ENCODE measurements at places on chromosomes 11 and 22.

DNA sequence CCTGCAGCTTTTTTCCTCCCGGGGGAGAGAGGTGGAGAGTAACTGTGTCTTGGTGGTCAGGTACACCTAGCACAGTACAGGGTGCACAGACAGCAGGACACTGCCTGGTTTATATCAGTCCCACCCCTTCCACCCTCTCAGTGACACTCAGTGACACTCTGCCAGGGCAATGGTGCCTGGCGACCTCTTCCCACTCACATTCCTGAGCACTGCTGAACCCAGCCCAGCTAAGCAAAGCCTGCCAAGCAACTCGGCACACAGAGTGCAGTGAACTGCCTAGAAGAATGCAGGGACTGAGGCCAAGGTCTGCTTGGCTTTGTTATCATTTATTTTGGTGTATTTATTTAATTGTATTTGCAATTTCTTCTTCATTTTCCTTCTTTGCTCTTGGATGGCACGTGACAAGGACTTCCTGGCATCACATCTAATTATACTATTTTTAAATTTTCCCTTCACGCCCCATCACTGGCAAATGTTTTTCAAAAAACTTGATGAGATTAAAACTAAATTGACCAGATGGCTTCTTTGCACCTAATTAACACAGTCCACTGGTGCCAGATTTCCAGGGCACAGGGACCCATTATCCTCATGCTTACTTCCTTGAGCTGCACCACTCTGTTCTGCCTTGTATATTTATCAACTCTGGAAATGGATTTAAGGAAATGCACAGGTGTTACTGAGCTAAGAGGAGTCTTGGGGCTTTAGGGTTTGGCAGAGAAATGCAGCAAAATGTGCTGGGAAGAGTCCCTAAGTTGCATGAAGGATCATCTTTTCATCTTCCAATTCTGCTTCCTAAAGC lies 205.6 kb downstream of the ADAMTS15 start:
- DNase-seq = no peak
- H3K4me1 ChIP-seq = peaks cover 8% of the 10 kb centered on the region
- H3K36me3 ChIP-seq = no peaks in the 10 kb centered on the region

GRCh38 chr11:45666648-45667642 lies 1.5 kb upstream of the CHST1 start:
- no peak overlapping the region for H3K4me3 ChIP-seq
- no peak overlapping the region for H3K27ac ChIP-seq
- H3K36me3 ChIP-seq = no peaks in the 10 kb centered on the region

- no peak overlapping the region for H3K27ac ChIP-seq
- H3K36me3 ChIP-seq = no peaks in the 10 kb centered on the region
- DNase-seq = no peak
- no peak overlapping the region for H3K4me3 ChIP-seq
- H3K4me1 ChIP-seq = peaks cover 4% of the 10 kb centered on the region
Observed at GRCh38 chr22:50406416-50407170, 63.5 kb downstream of the PPP6R2 start.

DNA sequence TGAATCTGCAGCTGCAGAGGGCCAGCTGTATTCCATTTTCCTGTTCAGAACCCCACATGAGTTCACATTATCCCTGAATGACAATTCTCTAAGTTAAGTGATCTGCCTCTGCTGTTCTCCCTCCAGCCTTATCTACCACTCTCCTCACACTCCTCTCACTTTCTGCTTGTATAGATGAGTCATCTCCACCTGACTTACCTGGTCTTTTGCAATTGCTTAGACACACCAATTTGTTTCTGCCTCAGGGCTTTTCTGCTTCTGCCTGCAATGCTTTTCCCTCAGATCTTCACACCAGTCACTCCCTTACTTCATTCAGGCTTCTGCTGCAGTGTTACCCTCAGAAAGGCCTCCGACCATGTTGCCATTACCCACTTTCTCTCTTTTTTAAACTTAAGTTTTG lies 118.1 kb downstream of the ATM start:
- no peak overlapping the region for H3K27ac ChIP-seq
- no peak for DNase-seq
- no peaks in the 10 kb centered on the region for H3K27me3 ChIP-seq
- H3K4me1 ChIP-seq = no peaks in the 10 kb centered on the region

DNA sequence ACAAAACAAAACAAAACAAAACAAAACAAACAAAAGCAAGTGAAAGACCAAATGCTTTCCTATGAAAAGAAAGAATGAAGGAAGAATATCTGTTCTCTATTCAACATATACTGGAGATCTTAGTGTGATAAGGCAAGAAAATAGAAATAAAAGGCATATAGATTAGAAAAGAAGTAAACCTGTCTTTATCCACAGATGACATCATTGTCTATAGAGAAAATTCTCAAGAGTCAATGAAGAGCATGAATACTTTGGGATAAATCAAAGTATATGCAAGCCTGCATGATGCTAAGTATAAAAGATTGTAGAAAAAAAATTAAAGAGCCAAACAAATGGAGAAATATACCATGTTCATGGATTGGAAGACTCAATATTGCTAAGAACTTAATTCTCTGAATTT lies 17.6 kb downstream of the C2CD3 start:
- no peaks in the 10 kb centered on the region for H3K36me3 ChIP-seq
- no peaks in the 10 kb centered on the region for H3K4me1 ChIP-seq
- H3K27me3 ChIP-seq = no peaks in the 10 kb centered on the region
- H3K27ac ChIP-seq = no peak overlapping the region

- no peaks in the 10 kb centered on the region for H3K27me3 ChIP-seq
- no peak overlapping the region for H3K4me3 ChIP-seq
Observed at GRCh38 chr11:303363-303762, 4.0 kb upstream of the IFITM5 start.

DNA sequence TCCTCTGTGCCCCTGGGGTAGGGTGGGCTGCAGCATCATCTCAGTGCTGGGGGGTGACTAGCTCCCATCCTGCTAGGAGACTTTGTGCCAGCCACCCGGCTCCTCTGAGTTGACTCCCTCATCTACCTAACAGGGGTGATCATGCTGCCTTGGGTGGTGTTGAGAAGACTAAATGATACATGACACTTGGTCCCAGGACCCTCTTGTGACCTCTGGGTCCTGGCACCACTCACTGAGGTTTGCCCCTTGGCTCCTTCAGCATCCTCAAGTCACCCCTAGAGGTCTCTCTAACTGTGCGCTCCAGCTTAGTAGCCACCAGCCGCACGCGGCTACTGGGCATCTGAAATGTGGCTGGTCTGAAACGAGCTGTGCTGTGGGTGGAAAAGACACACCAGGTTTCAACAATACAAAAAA lies 72.1 kb downstream of the LRRC32 start:
- no peaks in the 10 kb centered on the region for H3K4me1 ChIP-seq
- no peak overlapping the region for H3K27ac ChIP-seq
- no peaks in the 10 kb centered on the region for H3K27me3 ChIP-seq
- H3K4me3 ChIP-seq = no peak overlapping the region
- H3K36me3 ChIP-seq = no peaks in the 10 kb centered on the region
- no peak for DNase-seq

DNA sequence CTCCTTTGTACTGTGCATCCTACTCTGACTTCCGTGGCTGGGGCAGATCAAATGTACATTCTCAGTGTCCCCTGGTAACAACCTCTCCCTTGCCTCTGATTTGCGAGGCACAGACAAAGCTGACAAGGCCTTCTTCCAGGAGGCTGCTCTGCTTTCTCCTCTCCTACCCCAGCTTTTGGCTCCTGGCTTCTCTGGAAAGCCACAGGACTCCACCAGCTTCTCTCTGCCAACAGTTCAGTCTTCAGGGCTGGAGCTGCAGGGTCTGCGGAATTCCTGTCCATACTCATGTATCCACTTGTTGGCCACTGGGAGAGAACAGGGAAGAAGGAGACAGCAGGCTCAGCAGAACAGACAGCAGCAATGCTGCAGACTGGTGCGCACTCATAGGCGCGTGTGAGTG lies 44.4 kb downstream of the P4HA3 start:
- peaks cover 9% of the 10 kb centered on the region for H3K4me1 ChIP-seq
- peaks cover 3% of the 10 kb centered on the region for H3K27me3 ChIP-seq
- H3K36me3 ChIP-seq = no peaks in the 10 kb centered on the region
- no peak overlapping the region for H3K27ac ChIP-seq

DNA sequence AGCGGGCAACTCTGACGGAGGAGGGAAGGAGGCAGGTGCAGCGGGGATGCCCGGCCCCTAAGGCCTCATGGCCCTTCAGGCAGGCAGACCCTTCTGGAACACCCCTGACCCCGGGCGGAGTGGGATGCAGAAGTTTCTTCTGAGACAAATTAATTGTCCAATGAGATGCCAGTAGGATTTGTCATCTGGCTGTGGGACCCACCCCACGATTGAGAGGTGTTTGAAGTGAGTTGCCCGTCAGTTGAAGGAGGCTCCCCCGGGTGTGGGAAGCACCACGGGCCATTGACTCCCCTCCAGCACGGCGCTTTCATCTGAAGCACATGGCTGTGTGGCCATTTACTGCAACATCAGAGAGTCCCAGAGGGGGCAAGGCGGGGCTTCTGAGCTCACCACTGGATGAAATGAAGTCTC lies 527.8 kb downstream of the BRD1 start:
- H3K27me3 ChIP-seq = no peaks in the 10 kb centered on the region
- no peaks in the 10 kb centered on the region for H3K36me3 ChIP-seq
- H3K4me1 ChIP-seq = peaks cover under 1% of the 10 kb centered on the region
- DNase-seq = no peak
- no peak overlapping the region for H3K4me3 ChIP-seq

GRCh38 chr11:110428040-110428439 lies 1.7 kb upstream of the FDX1 start:
- H3K27ac ChIP-seq = no peak overlapping the region
- H3K36me3 ChIP-seq = no peaks in the 10 kb centered on the region
- no peaks in the 10 kb centered on the region for H3K27me3 ChIP-seq
- peaks cover 14% of the 10 kb centered on the region for H3K4me1 ChIP-seq
- no peak overlapping the region for H3K4me3 ChIP-seq

- H3K4me3 ChIP-seq = peak overlapping the region; percentile 97
- H3K27ac ChIP-seq = peak overlapping the region; percentile 99
- peaks cover 26% of the 10 kb centered on the region for H3K4me1 ChIP-seq
- no peaks in the 10 kb centered on the region for H3K27me3 ChIP-seq
Observed at GRCh38 chr22:41447435-41448188, 1.0 kb upstream of the TOB2 start.

- no peaks in the 10 kb centered on the region for H3K36me3 ChIP-seq
- no peaks in the 10 kb centered on the region for H3K27me3 ChIP-seq
- no peak overlapping the region for H3K4me3 ChIP-seq
- H3K4me1 ChIP-seq = peaks cover 4% of the 10 kb centered on the region
- no peak overlapping the region for H3K27ac ChIP-seq
Observed at GRCh38 chr11:69342588-69343330, 48.8 kb downstream of the MYEOV start.

DNA sequence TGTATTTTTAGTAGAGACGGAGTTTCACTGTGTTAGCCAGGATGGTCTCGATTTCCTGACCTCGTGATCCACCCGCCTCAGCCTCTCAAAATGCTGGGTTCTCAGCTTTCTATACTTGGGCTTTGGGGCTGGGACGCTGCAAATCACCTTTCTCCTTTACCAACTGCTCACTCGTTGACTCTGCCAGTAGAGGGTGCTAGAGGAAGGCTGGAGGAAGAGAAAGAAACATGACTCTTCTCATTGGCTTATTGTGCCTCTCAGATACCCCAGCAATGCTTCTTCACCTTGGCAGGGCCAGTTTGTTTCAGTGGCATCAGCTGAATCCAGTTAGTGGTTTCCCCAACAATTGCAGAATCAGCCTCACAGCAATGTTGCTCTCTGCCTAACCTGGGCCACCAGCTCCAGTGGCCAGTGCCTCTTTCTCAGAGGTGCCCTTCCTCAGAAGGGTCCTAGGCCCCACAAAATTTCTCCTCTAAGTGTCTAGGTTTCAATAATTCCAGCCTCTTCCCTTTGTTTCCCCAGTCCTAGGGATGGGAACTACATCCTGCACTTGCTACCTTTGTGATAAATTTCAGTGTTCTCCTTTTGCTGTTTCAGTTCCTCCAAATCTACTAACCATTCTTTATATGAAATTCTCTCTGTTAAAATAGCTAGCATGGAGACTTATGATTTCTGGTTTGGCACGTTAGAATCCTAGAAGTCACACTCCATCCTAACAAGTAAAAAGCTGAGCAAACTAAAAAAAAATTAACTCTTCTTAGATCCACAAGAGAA lies 71.5 kb upstream of the VSTM5 start:
- H3K36me3 ChIP-seq = no peaks in the 10 kb centered on the region
- DNase-seq = peak; percentile 4
- no peak overlapping the region for H3K4me3 ChIP-seq

- H3K4me3 ChIP-seq = no peak overlapping the region
- H3K4me1 ChIP-seq = no peaks in the 10 kb centered on the region
- no peaks in the 10 kb centered on the region for H3K36me3 ChIP-seq
- H3K27me3 ChIP-seq = no peaks in the 10 kb centered on the region
- H3K27ac ChIP-seq = no peak overlapping the region
Observed at GRCh38 chr11:128757886-128758612, 64.2 kb downstream of the FLI1 start.

- no peaks in the 10 kb centered on the region for H3K4me1 ChIP-seq
- H3K4me3 ChIP-seq = no peak overlapping the region
- no peak overlapping the region for H3K27ac ChIP-seq
- no peak for DNase-seq
- H3K36me3 ChIP-seq = peaks cover 92% of the 10 kb centered on the region
- no peaks in the 10 kb centered on the region for H3K27me3 ChIP-seq
Observed at GRCh38 chr11:7643314-7643713, 30.0 kb downstream of the CYB5R2 start.

DNA sequence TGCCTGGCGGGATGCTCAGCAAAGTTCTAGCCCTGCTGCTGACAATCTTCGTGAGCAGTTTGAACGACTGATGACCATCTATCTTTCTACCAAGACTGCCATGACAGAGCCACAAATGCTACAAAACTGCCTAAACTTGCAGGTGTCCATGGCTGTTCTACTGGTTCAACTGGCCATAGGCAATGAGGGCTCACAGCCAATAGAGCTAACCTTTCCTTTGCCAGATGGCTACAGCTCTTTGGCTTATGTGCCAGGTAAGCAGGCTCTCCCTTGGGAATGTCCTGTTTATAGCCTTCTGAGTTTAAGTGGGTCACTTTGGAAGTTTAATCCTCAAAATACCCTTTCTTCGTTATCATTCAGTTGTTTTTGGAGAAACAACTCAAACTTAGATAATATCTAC lies 20.1 kb downstream of the UBE4A start:
- no peaks in the 10 kb centered on the region for H3K27me3 ChIP-seq
- H3K4me3 ChIP-seq = no peak overlapping the region
- no peak overlapping the region for H3K27ac ChIP-seq
- H3K4me1 ChIP-seq = no peaks in the 10 kb centered on the region
- DNase-seq = no peak
- peaks cover 8% of the 10 kb centered on the region for H3K36me3 ChIP-seq

- peak overlapping the region; percentile 82 for H3K27ac ChIP-seq
- H3K27me3 ChIP-seq = no peaks in the 10 kb centered on the region
- H3K4me1 ChIP-seq = no peaks in the 10 kb centered on the region
- H3K36me3 ChIP-seq = no peaks in the 10 kb centered on the region
Observed at GRCh38 chr11:35089666-35090065, 49.3 kb upstream of the CD44 start.

DNA sequence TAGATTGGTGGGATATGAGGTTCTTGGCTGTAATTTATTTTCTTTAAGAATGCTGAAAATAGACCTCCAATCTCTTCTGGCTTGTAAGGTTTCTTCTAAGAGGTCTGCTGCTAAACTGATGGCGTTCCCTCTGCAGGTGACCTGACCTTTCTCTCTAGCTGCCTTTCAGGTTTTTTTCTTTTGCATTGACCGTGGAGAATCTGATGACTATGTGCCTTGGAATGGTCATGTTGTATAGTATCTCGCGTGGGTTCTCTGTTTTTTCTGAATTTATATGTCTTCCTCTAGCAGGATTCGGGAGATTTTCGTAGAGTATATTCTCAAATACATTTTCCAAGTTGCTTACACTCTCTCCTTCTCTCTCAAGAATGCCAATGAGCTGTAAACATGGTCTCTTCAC lies 122.2 kb downstream of the DDX10 start:
- no peaks in the 10 kb centered on the region for H3K4me1 ChIP-seq
- H3K27ac ChIP-seq = peak overlapping the region; percentile 43

GRCh38 chr11:74608431-74608830 lies 16.0 kb downstream of the POLD3 start:
- no peaks in the 10 kb centered on the region for H3K4me1 ChIP-seq
- H3K36me3 ChIP-seq = peaks cover 66% of the 10 kb centered on the region
- no peak overlapping the region for H3K27ac ChIP-seq
- no peak for DNase-seq

Measured in esophagus squamous epithelium (tissue), 5 donors.